ENCODE measurements at places on chromosomes 1 and 21. TPM values are rescaled to one million over a fixed set of nuclear protein-coding genes. Genes with fewer than 3 reads are reported as not detected.

Gene LCE1A
- not detected for total RNA-seq

- no peak for DNase-seq
Observed at GRCh38 chr1:235069577-235070563, 58.8 kb downstream of the TOMM20 start.

GRCh38 chr1:243471026-243471685, 215.3 kb downstream of the SDCCAG8 start:
- no peak for DNase-seq

- no peak for DNase-seq
Observed at GRCh38 chr1:75085931-75086330, 48.3 kb upstream of the LHX8 start.

GRCh38 chr21:42818328-42818749, 61.0 kb downstream of the WDR4 start:
- DNase-seq, result peak; percentile 70

DNA sequence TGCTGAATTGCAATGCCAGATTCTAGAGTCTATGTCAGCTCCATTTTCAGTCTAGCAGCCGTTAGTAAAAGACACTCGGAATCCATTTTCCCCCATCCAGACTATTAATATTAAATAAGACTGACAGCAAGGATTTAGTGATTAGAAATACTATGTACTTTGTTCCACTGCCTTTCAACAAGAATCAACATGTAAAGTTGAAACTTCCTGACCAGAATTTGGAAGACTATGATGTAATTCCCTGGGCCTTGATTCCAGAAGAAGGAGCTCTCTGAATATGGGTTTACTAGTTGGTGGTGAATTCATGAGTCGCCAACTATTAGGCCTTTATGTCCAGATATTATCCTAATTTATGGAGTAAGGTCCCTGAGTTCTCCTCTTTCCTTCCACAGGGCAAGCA, 24.8 kb downstream of the KDM1A start:
- DNase-seq, result no peak

Measured in ureter (tissue), 1 donor.